ENCODE measurements at places on chromosomes 11 and 22.

GRCh38 chr22:25402160-25402500 lies 162.3 kb upstream of the GRK3 start:
- no peak for DNase-seq

DNA sequence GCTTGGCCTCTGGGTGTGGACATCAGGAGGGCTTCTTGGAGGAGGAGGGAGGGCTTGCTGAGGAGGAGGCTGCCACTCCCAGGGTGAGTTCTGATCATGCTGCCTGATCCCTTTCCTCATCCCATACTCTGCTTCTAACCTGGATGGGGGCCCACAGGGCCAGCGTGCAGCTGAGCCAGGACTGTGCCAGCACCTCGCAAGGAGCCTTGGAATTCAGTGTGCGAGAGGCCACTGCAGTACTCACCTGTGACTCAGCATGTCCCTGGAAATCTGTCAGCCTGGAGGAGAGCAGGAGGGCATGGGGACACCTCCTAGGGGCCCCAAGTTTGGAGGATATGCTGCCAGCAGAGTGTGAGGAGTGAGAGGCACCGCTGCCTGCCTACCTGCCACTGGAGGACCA lies 4.2 kb upstream of the GAB4 start:
- DNase-seq: no peak

GRCh38 chr11:1691026-1691877 lies 5.7 kb upstream of the KRTAP5-6 start:
- DNase-seq: no peak

GRCh38 chr11:96306071-96306470 lies 36.9 kb downstream of the MAML2 start:
- DNase-seq: no peak

- DNase-seq: no peak
These were observed 25.8 kb downstream of the RSPH14 start for GRCh38 chr22:23115825-23116494.

GRCh38 chr22:36569999-36570398 lies 41.0 kb upstream of the EIF3D start:
- no peak for DNase-seq

DNA sequence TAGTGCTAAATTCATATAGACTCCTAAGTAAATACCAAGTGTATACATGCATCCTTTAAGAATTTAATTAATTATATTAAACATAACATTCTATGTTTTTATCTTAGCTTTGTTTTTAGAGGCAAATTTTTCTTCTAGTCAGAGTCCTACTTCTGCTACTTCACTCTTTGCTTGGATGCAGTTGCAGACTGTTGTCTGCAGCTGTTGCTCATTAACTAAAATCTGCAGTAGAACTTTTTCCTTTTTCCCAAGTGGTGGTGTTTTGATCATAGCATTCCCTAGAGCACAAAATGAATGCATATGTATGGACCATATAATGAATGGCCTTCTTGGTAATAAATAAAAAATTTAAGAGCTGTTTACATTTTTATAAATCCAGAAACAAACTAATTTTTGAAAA lies 198.3 kb downstream of the CASP12 start:
- no peak for DNase-seq

GRCh38 chr11:130720232-130721022 lies 195.9 kb downstream of the SNX19 start:
- no peak for DNase-seq

DNA sequence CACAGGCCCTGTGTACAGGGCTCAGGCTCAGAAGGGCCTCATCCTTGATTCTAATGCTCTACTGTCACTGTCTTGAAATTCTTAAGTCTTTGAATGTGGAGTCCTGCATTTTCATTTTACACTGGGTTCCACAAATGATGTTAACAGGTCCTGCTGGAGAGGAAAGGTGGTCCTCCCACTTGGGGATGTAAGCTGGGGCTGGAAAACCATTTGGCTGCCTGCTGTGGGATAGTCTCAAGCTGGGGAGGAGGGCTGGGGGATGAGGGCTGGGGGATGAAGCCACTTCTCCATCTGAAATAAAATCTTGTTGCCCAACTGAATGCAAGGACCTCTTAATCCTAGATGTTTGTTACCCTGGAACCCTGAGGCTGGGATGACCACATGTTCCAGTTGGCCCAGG lies 423.0 kb downstream of the TENM4 start:
- no peak for DNase-seq

- no peak for DNase-seq
These were observed 112.8 kb upstream of the C11orf87 start for GRCh38 chr11:109309153-109309552.

DNA sequence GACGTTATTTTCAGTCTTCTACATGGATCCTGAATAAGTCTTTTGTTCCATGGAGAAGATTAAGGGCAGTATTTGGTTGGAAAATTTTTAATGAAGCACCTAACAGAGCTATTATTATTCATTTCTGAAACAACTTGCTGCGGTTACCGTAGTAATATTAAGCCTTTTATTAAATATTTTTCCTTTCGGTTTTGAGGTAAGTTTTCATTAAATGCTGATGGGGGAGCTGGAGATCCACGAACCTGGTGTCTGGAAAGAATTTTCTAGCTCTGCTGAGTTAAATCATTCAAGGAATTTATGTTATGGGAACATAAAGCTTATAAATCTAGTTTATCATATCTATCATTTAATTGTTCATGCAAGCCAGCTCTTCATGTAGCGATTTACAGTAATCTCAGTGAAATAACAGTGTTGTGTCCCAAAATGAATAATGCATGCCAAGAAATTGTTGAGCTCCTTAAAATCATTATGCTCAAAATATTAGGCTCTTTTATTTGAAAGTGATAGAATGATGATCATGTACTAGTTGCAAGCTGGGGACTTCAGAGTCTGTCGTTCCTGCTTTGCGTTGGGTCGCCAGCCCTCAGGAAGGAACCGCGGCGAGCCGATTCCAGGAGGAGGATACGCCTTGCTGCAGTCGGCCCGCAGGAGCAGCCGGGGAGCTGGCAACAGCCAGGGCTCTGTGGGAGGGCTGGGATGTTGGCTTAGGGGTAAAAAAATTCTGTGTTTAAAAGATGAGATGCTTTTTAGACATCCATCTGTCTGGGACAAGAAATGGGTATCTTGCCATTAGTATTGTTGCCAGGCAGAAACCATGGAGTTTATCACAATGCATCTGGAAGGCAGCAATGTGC lies 83.1 kb downstream of the TBC1D22A start:
- DNase-seq: no peak

- DNase-seq: no peak
These were observed 526.7 kb downstream of the NTM start for GRCh38 chr11:131896978-131897615.

- no peak for DNase-seq
These were observed 861.3 kb downstream of the TBC1D22A start for GRCh38 chr22:47623763-47624148.

- DNase-seq: no peak
These were observed 2.3 kb upstream of the SLC25A1 start for GRCh38 chr22:19180740-19181410.

- no peak for DNase-seq
These were observed 418.7 kb downstream of the SOX6 start for GRCh38 chr11:15937601-15938120.

GRCh38 chr11:10674440-10674855 lies 19.1 kb downstream of the IRAG1 start:
- peak; percentile 41 for DNase-seq

DNA sequence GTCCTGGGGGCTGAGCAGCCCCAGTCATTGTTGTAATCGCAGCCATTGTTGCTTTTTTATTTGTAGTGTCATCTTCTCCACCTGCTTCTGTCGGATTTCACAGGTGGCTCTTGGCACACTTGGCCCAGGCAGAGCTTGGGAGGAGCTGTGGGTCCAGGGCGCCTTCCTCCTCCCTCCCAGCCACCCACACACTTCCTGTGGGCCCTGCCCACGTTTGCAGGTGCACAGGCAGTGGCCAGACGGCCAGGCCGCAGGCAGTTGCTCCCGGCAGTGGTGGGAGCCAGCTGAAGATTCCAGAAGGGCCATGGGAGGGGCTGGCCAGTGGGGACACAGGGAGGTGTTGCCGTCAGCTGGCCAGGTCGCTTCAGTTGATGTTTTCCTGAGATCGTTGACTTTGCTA lies 1191.9 kb downstream of the BRD1 start:
- DNase-seq: no peak

DNA sequence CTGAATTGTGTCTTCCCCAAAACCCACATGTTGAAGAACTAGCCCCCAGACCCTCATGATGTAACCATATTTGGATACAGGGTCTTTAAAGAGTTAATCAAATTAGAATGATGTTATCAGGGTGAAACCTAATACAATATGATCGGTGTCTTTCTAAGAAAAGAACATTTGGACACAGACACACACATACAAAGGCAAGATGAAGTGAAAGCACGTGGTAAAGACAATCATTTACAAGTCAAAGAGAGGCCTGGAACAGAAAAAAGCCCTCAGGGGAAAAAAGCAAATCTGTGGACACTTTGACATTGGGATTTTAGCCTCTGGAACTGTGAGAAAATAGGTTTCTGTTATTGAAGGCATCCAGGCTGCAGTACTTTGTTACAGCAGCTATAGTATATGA lies 733.4 kb downstream of the JRKL start:
- DNase-seq: no peak

DNA sequence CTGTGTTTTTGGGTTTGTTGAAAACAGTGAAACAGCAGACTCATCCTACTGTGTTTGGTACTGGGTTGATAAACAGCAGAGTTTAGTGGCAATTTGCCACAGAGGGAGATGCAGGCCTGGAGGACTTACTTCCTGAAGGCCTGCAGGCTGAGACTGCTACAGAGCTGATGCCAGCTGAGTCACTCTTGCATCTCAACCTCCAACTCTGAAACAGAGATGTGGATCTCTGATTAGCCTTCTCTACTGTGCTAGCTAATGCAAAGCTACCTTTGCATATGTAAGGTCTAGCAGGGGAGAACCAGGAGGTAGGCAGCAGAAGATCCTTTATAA lies 14.3 kb downstream of the ATP5MG start:
- DNase-seq: no peak

DNA sequence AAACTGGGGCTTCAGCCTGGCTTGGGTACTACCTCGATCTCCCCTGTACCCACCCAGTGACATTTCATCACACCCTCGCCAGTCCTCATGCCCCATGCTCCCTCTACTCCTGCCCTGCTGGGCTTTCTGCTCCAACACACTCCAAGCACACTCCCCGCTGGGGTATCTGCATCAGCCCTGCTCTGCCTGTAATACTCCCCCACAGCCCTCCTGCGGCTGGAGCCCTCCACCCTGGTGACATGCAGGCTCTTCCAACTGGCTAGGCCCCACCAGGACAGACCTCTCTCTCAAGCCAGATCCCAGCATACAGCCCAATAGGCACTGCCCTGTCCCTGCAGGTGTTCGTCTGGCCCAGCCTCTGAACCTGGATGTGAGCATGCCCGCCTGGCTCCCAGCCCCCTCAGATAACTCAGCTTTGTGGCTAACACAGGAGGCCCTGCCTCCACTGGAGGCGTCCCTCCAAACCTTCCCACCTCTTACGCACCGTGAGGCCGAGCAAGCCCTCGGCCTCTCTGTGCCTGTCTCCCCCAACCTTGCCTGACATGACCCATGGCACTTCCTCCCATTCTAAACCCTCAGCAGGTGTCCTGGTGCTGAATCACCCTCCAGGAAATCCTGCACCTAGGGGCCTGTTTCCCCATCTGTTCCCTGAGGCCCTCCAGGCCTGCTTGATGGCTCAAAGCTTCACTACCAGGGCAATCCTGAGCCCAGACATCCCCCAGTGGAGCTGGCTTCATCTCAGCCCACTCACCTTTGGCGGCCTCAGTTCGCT lies 33.5 kb upstream of the TXNRD2 start:
- DNase-seq: no peak

DNA sequence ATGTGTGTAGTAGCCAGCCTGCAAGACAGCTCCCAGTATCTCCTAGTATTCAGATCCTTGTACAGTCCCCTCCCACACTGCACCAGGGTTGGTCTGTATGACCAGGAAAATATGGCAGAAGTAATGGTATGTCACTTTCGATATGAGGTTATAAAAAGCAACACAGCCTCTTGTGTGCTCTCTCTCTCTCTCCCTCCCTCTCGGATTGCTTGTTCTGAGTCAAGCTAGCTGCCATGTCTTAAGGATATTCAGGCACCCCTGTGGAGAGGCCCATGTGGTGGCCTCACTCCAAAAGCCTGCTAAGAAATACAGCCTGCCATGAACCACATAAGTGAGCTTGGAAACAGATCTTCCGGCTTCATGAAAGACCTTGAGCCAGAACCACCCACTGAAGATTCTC lies 25.4 kb downstream of the FXYD6 start:
- no peak for DNase-seq

DNA sequence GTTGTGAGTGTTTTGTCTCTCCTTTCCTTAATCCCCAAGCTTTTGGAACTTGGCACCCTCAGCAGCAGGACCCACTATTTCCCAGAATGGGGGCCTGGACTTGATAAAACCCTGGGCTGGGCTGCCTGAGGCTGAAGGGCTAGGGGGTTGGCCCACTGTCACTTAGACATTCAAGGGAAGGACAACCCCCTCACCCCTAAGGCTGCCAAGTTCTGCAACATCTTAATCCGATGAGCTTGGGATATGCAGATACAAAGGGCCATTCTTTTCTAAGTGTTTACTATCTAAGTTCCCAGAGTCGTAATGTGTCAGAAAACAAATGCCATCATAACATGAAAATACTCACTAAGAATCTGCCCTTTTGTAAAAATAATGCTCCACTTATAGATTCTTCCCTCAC lies 42.9 kb downstream of the IRAG1 start:
- DNase-seq: no peak

DNA sequence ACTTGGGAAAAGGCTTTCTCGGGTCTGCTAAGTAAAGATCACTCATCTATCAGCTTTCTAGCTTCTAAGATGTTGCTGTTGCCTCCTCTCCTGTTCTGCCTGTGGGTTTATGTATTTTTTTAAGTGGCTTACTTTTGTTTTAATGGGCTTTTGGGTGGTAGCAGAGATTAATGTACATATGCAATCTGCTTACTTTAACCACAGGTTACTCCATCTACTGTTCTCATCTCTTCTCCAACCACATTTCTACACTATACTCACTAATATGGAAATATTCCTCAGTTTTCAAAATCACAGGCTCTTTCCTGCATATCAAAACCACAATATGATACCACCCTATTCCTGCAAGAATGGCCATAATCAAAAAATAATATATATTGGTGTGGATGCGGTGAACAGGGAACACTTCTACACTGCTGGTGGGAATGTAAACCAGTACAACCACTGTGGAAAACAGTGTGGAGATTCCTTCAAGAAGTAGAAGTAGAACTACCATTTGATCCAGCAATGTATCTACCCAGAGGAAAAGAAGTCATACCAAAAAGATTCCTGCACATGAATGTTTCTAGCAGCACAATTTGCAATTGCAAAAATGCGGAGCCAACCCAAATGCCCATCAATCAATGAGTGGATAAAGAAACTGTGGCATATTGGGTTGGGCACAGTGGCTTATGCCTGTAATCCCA lies 288.8 kb downstream of the SWAP70 start:
- DNase-seq: no peak

GRCh38 chr11:31767066-31767465 lies 44.1 kb downstream of the PAX6 start:
- no peak for DNase-seq

DNA sequence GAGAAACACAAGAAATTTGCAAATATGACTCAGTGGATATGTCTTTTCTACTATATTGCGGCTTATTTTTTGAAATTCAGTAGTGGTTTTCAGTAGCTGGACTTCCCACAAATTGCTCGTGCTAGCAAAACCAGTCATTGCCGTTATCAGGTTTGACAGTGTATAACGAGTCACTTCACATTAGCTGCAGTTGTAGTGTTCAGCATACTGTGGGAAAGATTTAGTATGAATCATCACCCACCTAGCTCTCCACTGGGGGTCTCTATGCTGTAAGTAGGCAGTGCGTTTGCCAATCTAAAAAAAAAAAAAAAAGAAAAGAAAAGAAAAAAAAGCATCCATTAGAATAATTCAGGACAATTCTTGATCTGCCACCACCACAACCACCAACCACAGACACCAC lies 1318.9 kb downstream of the LRRC4C start:
- no peak for DNase-seq

- no peak for DNase-seq
These were observed 123.5 kb downstream of the UVRAG start for GRCh38 chr11:75938543-75938942.
